CD8-positive, alpha-beta memory T cell (primary cell): ENCODE measurements at places on chromosomes 12 and 14.

DNA sequence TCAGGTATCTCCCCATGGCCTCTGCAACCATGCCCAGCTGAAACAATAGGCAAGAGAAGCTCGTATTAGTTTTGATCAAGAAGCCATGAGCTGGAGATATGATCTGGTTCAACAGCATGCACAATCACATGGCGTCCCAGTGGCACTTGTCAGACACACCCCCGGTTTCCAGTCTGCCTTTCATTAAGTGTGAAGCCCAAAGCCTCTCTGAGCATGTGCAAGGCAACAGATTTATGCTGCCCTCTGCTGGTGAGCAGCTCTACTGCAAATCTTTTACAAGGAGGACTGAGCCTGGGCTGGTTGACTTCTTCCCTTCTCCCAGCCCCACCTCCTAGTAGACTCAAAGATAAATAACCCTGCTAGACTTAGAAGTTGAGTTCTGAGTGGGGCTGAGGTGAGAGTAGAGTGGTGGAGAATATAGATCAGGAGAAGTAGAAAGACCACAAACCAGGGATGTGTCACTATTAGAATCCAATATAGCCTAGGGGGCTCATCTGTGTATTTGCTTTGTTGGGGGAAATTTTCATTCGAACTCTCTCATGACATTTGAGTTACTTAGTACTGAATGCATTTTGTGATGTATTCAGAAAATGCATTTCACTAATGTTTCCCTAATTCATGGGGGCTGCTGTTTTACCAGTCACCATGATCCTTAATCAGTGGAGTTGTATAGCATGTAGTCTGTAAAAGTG is 53.7 kb upstream of the MBIP start:
- peak; percentile 31 for DNase-seq

- DNase-seq = no peak
Observed at GRCh38 chr14:36009643-36010042, 166.9 kb downstream of the PTCSC3 start.

- no peak for DNase-seq
Observed at GRCh38 chr12:20628226-20628787, 66.8 kb upstream of the SLCO1C1 start.

- DNase-seq = no peak
Observed at GRCh38 chr12:108317308-108318234, 21.5 kb downstream of the CMKLR1 start.

DNA sequence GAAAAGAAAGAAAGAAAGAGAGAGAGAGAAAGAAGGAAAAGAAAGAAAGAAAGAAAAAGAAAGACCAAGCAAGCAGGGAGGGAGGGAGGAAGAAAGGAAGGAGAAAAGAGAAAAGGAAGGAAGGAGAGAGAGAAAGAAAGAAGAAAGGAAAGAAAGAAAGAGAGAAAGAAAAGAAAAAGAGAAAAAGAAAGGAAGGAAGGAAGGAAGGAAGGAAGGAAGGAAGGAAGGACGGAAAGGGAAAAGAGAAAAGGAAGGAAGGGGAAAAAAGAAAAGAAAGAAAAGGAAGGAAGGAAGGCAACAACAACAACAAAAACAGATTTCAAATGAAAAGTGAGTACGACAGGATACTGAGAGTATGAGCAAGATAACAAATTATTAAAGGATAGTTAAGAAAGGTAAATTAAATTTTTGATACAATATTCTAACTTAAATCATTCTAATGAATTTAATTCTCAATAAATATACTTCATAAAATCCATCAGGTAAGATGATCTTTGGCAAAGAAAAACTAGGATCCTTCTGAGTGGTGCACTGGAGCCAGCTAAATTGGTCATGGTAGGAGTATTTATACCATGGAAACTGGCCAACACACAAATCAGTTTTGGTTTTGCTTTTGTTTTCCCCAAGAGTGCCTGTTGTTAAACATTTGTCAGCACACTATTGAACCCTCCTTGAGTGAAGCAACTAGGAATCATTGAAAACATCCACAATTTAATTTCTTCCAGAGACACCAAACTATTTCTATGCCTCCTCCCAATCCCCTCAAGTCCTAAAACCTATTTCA is 56.1 kb upstream of the DYRK2 start:
- DNase-seq = peak; percentile 37

GRCh38 chr14:100577986-100578431 is 9.2 kb downstream of the BEGAIN start:
- no peak for DNase-seq
